ENCODE measurements at places on chromosomes 6 and 20. TPM values are rescaled to one million over a fixed set of nuclear protein-coding genes. Genes with fewer than 3 reads are reported as not detected.

The PRDM13 gene
- total RNA-seq = 0.58 TPM

The VSTM2L gene
- 23.3 TPM for total RNA-seq

The ACOT8 gene
- total RNA-seq = 16.9 TPM

The SLC35F1 gene
- 8.3 TPM for total RNA-seq

DNA sequence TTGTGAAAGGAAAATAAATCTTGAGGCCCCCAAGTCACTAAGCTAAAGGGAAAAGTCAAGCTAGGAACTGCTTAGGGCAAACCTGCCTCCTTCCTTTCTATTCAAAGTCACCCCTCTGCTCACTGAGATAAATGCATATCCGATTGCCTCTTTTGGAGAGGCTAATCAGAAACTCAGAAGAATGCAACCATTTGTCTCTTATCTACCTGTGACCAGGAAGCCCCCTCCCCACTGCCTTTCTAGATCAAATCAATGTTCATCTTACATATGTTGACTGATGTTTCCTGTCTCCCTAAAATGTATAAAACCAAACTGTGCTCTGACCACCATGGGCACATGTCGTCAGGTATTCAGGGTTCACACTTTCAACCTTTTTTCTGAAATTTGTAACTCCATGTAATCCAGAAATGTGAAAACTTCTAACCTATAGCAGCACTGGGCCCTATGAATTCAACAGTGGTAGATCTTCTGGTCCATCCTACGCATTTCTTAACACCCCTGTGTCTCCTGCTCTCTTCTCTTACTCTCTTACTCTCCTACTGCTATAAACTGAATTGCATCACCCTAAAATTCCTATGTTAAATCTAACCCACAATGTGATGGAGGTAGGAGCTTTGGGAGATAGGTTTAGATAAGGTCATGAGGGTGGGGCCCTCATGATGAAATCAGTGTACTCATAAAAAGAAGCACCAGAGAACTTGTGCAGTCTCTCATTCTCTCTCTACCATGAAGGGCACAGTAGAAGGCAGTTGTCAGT is 89.3 kb downstream of the EPB41L2 start:
- no peak for DNase-seq

DNA sequence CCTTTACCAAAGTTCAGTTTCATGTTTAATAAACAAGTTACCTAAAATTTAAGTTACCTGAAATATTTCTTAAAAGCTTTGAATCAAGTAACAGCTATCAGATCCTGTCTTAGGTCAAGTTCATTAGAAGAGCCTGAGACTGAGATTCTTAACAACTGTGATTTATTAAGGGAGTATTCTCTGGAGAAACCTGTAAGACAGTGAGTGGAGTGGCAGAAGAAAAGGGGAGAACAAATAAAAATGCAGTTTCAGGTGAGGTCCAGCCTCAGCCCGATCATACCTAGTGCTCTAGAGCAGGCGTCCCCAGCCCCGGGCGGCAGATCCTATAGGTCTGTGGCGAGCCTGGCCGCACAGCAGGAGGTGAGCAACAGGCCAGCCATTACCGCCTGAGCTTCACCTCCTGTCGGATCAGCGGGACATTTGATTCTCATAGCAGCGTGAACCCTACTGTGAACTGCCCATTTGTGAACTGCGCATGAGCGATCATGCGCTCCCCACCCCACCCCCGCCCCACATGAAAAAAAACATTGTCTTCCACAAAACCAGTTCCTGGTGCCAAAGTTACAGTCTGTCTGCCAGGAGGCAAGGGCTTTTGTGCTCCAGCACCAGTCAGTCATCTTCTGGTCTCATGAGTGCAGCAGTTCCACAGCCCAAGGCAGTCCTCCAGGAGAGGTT is 59.2 kb upstream of the ADGRB3 start:
- DNase-seq = peak; percentile 35

- DNase-seq = no peak
Measured at GRCh38 chr20:51029963-51030920, 7.3 kb upstream of the KCNG1 start.

GRCh38 chr6:108644252-108644651 is 83.5 kb downstream of the FOXO3 start:
- no peak for DNase-seq
